ENCODE measurements at places on chromosomes 3 and 15.
A peak's percentile ranks its signal among the peaks of the same experiment; 100 is the strongest.

DNA sequence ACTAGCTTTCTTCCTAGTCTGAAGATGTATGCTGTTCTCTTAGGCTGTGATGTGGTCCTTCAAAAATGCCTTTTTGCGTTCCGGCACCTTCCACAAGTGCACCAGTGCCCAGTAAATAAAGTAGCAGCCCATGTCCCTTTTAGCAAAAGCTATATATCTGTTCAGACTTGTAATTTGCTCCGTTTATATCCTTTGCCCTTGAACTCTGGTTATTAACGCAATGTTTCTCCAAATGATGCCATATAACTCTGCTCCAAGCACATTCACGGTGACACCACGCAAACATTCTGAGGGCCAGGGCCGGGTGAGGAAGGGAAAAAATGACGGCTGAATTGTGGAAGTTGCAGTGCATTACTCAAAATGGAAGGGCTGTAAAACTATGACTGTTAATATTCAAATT is 1001.1 kb upstream of the NR2F2 start:
- peaks cover 8% of the 10 kb centered on the region for H3K4me1 ChIP-seq
- H3K27ac ChIP-seq, result no peak overlapping the region
- H3K36me3 ChIP-seq, result no peaks in the 10 kb centered on the region
- H3K27me3 ChIP-seq, result peaks cover 35% of the 10 kb centered on the region
- DNase-seq, result no peak

- H3K36me3 ChIP-seq, result no peaks in the 10 kb centered on the region
- no peak for DNase-seq
- H3K4me3 ChIP-seq, result no peak overlapping the region
- no peak overlapping the region for H3K27ac ChIP-seq
- peaks cover 2% of the 10 kb centered on the region for H3K4me1 ChIP-seq
These were observed 197.9 kb downstream of the RYR3 start for GRCh38 chr15:33508703-33509102.

DNA sequence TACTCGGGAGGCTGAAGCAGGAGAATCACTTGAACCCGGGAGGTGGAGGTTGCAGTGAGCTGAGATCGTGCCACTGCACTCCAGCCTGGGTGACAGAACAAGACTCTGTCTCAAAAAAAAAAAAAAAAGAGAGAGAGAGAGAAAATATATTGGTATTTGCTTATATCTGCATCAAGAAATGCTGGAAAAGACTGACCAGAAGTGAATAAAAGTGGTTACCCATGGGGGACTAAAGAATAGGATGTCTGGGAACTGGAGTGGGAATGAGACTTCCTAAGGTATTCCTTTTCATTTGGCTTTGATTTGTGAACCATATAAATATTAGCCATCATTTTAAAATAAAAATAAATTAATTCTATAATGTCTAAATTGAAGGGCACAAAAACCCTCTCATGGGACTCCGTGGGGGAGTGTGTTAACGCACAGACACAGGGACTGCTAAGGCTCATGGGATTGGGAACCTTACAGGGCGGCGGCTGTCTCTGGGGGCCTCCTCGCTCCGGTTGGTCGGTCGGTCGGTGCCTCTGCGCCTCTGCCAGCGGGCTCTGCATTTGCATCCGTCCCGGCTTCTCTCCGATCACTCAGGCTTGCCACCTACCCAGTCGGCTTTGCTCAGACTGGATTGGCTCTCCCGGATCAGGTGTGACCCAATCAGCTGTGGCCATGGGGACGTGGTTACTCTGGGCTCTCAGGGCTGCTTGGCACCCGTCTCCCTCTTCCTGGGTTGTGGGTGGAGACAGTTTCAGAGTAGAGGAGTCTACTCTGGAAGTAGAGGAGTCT is 12.7 kb upstream of the TSPAN3 start:
- no peaks in the 10 kb centered on the region for H3K36me3 ChIP-seq
- peak overlapping the region; percentile 57 for H3K4me3 ChIP-seq
- peak; percentile 30 for DNase-seq
- peaks cover 3% of the 10 kb centered on the region for H3K27me3 ChIP-seq
- no peak overlapping the region for H3K27ac ChIP-seq

DNA sequence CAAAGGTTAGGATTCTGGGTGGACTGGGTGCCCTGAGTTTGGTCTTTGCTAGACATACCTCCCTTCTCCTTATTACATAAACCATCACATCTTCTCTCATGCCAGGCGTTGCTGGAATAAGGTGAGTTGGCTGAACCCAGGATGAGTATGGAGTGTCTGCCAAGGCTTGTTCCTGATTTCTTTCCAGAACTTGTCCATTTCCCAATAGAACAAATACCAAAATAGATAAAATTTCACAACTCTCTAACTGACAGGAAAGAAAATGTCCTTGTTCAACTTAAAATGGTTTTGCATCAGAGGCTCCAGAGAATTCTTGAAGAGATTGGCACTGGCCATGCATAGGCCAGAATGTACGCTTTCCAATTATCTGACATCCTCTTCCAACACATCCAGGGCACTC is 291.9 kb downstream of the IGSF11 start:
- peaks cover 1% of the 10 kb centered on the region for H3K36me3 ChIP-seq
- no peaks in the 10 kb centered on the region for H3K4me1 ChIP-seq
- no peak for DNase-seq
- H3K27me3 ChIP-seq, result no peaks in the 10 kb centered on the region
- H3K27ac ChIP-seq, result no peak overlapping the region
- H3K4me3 ChIP-seq, result no peak overlapping the region

DNA sequence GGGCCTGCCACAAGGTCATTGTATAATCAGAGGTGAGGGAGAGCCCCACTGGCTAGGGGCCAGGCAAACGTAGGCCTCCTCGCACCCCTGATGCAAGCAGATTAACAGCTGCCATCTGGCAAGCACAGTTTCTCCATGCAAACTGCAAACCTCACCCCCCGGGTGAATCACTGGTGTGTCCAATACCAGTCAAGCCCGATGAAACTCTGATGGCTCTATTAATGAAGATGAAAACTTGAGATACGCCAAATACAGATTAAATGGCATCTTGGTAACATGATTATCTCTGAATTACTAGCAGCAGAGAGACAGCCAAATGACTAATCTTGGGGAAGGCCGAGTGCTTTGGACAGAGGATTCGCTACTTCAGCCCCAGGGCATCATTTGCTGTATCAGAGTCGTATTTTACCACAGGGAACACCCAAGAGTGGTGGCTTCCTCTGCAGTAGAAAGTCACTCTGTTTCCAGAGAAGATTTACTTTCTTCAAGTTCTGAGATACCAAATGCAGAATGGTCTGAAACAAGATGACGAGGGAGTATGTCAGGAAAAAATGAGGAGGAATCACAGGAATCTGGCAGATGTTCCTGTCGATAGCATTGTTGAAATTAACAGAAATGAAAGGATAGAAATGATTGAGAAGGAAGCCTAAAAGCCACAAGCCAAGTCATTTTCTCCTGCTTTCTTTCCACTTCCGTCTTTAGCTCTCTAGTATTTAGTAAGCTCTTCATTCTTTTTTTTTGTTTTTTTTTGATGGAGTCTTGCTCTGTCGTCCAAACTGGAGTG is 96.2 kb upstream of the NR2F2 start:
- no peaks in the 10 kb centered on the region for H3K27me3 ChIP-seq
- H3K36me3 ChIP-seq, result no peaks in the 10 kb centered on the region
- no peak overlapping the region for H3K27ac ChIP-seq

DNA sequence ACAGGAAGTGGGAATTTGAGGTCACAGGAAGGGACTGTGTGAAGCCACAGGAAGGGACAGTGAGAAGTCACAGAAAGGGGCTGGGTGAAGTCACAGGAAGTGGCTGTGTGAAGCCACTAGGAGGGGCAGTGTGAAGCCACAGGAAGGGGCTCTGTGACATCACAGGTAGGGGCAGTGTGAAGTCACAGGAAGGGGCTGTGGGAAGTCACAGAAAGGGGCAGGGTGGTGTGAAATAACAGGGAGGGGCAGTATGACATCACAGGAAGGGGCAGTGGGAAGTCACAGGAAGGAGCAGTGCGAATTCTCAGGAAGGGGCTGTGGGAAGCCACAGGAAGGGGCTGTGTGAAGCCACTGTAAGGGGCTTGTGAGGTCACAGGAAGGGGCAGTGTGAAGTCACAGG is 35.8 kb downstream of the GASK1A start:
- no peak for DNase-seq
- no peaks in the 10 kb centered on the region for H3K36me3 ChIP-seq
- no peak overlapping the region for H3K4me3 ChIP-seq

DNA sequence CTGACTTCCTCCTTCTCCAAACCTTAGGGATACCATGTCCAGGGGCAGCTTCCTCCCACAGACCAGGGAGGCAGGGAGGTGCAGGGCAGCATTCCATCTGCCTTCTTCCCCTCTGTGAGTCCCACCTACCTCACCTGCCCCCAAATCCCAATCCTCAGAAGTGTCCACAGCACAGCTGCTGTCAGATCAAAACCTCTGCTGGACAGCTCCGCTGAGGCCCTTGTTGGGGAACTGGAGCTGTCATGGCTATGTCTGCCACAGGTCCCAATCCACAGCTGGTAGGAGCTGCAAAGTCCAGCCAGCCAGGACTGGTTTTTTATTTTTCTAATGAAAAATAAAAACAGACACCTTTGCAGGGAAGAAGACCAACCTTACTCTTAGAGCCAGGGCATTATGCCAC is 40.7 kb upstream of the TBC1D21 start:
- DNase-seq, result no peak
- no peak overlapping the region for H3K4me3 ChIP-seq
- H3K27me3 ChIP-seq, result peaks cover 58% of the 10 kb centered on the region
- no peaks in the 10 kb centered on the region for H3K4me1 ChIP-seq

GRCh38 chr3:101527441-101527840 is 14.4 kb upstream of the SENP7 start:
- no peak overlapping the region for H3K4me3 ChIP-seq
- H3K27ac ChIP-seq, result no peak overlapping the region

- no peak for DNase-seq
- H3K27me3 ChIP-seq, result no peaks in the 10 kb centered on the region
- H3K4me3 ChIP-seq, result no peak overlapping the region
- no peaks in the 10 kb centered on the region for H3K36me3 ChIP-seq
- H3K27ac ChIP-seq, result no peak overlapping the region
These were observed 125.3 kb downstream of the SI start for GRCh38 chr3:164952966-164953365.

- H3K27ac ChIP-seq, result no peak overlapping the region
- peaks cover 11% of the 10 kb centered on the region for H3K27me3 ChIP-seq
- DNase-seq, result no peak
- H3K36me3 ChIP-seq, result no peaks in the 10 kb centered on the region
These were observed 231.2 kb upstream of the LRTM1 start for GRCh38 chr3:55159016-55159415.

- peaks cover 74% of the 10 kb centered on the region for H3K4me1 ChIP-seq
- peak overlapping the region; percentile 94 for H3K27ac ChIP-seq
- peak overlapping the region; percentile 79 for H3K4me3 ChIP-seq
- DNase-seq, result no peak
- no peaks in the 10 kb centered on the region for H3K27me3 ChIP-seq
- H3K36me3 ChIP-seq, result peaks cover 4% of the 10 kb centered on the region
These were observed 453.7 kb downstream of the FOXP1 start for GRCh38 chr3:71129611-71130431.

- DNase-seq, result no peak
- H3K4me3 ChIP-seq, result no peak overlapping the region
- H3K27me3 ChIP-seq, result no peaks in the 10 kb centered on the region
- no peaks in the 10 kb centered on the region for H3K36me3 ChIP-seq
These were observed 233.5 kb upstream of the ST8SIA2 start for GRCh38 chr15:92159906-92160841.

DNA sequence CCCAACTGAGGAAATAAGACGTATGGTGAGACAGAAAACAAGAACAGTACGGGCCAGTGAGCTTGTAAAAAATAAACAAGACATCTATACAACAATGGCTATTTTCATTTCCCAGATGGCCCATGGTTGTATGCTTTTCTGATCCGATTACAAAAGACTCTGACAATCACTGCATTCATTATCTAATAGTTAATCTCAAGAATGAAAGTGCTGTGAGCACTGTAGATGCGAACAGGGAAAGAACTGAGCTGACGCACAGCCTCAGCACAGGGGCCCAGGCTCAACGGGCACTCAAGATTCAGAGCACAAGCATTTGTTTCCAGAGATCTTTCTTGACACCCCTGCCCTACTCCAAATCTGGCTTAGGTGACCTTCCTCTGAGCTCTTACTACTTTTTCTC is 6.9 kb downstream of the MTMR10 start:
- H3K4me3 ChIP-seq, result no peak overlapping the region
- H3K27me3 ChIP-seq, result no peaks in the 10 kb centered on the region
- no peak overlapping the region for H3K27ac ChIP-seq
- H3K36me3 ChIP-seq, result peaks cover 13% of the 10 kb centered on the region
- DNase-seq, result no peak

DNA sequence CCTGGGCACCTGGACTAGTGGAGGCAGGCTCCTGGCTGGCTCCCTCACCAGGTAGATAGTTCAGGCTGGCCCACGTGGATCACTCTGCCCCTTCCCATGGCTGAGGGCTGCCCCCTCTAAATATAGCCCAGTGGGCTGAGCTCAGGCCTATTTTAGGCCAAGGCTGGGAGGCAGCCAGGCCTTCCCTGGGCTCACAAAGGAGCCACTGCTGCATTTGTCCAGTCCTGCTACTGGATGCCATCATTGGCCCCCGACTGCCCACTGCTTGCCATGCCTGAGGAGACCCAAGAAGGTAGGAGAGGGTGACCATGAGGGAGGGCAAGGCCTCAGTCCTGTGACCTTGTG is at the start of gene LSMEM2:
LSMEM2 (plus strand) TSS at position 208 of the 345 bp plus-strand sequence; CDS start at position 235, 27 bp downstream.
- H3K4me1 ChIP-seq, result peaks cover 5% of the 10 kb centered on the region
- peaks cover 49% of the 10 kb centered on the region for H3K27me3 ChIP-seq
- DNase-seq, result no peak
- no peak within 1 kb of the TSS for H3K4me3 ChIP-seq
- H3K27ac ChIP-seq, result no peak within 1 kb of the TSS
- H3K36me3 ChIP-seq, result peaks cover 5% of the 10 kb centered on the region

GRCh38 chr3:156643729-156644389 is 30.5 kb upstream of the TIPARP start:
- no peak overlapping the region for H3K4me3 ChIP-seq
- DNase-seq, result no peak
- H3K36me3 ChIP-seq, result no peaks in the 10 kb centered on the region
- H3K27ac ChIP-seq, result no peak overlapping the region
- H3K27me3 ChIP-seq, result peaks cover 2% of the 10 kb centered on the region
